Dorsolateral prefrontal cortex (tissue), 122 donors: ENCODE measurements at places on chromosomes 4 and X. TPM values are rescaled to one million over a fixed set of nuclear protein-coding genes. Genes with fewer than 3 reads are reported as not detected.

The DDX3X gene
- 159 TPM for total RNA-seq

The ADH1B gene
- total RNA-seq = 4.6 TPM

GRCh38 chr4:23903859-23904438 lies 14.1 kb upstream of the PPARGC1A start:
- no peak for DNase-seq

The FAM156A gene
- total RNA-seq = 44.1 TPM

GRCh38 chr4:88761342-88761741 lies 63.7 kb upstream of the NAP1L5 start:
- DNase-seq = no peak

The ARR3 gene
- total RNA-seq = not detected

The KLHL4 gene
- 17.3 TPM for total RNA-seq

The PROM1 gene
- 5.6 TPM for total RNA-seq

DNA sequence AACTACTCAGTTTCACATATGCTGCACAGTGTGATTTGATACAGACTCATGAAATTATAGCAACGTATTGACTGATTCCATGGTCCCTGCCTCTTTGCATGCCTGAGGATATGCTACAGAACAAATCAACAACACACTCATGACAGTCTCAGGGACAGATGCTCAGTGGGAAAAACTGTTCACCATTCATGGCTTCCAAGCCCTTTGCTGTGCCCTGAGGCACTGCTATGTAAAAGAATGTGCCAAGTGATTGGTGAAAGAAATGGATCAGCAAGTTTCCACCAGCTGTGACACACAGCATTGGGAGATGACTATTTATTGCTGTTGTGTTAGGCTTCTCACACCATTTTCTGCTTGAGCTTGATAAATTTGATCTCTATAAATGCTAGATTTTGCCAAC lies 825.6 kb upstream of the INTU start:
- DNase-seq = no peak

GRCh38 chr4:178349601-178350000 lies 907.4 kb upstream of the AGA start:
- no peak for DNase-seq

The CXCL13 gene
- total RNA-seq = 0.60 TPM

The FREM3 gene
- total RNA-seq = 4.2 TPM

DNA sequence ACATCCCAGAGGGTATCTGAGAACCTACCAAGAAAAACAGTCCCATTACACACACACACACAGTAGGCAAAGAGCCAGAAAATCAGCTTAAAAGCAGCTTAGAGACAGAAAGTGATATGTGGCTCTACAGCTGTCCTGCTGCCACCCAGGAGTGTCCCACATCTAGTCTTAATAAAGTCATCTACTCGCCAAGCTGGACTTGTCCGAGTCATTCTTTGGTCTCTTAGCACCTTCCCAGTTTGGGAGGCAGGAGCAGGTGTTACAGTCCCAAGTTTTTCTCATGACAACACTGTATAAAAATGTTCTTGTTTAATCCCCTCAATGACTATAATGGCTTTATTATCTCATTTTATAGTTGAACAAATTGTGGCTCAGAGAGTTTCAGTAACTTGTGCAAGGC lies 252.5 kb upstream of the CASK start:
- no peak for DNase-seq

The GDI1 gene
- total RNA-seq = 476 TPM

DNA sequence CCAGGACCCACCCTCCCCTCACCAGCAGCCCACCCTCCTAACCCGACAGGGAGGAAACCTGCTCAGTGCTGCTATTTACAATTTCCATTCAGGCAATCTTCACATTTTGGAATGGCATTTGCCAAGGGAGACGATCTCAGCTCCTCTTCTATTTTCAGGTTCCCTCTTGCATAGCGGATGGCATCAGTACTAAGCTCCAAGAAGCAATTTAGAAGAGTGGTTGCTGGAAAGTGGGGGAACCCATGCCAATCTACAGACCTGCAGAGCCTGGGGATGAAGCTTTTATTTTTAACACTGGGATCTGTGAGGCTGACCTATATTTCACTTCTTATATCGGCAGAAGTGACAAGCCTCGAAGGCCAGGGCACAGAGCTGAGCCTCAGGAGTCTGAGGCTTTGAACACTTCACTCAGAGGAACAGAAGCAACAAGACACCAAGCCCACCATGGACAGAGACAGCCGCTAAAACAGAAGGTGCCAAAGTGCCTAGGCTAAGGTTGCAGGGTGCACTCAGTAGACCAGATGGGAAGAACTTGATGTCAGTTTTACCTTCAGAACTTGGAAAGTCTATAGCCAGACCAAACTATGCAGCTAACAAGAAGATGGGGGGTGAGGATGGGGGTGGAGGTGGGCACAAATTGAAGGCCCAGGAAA lies 44.0 kb downstream of the SCD5 start:
- DNase-seq = no peak

- no peak for DNase-seq
Measured at GRCh38 chrX:130772105-130772775, 130.8 kb downstream of the ENOX2 start.

The BST1 gene
- 1.6 TPM for total RNA-seq

The RNF128 gene
- total RNA-seq = 3.9 TPM

- DNase-seq = peak; percentile 9
Measured at GRCh38 chrX:124940531-124940930, 379.1 kb upstream of the TEX13C start.

The ESX1 gene
- total RNA-seq = not detected

- DNase-seq = no peak
Measured at GRCh38 chr4:160894809-160895208, 1269.0 kb downstream of the FSTL5 start.

DNA sequence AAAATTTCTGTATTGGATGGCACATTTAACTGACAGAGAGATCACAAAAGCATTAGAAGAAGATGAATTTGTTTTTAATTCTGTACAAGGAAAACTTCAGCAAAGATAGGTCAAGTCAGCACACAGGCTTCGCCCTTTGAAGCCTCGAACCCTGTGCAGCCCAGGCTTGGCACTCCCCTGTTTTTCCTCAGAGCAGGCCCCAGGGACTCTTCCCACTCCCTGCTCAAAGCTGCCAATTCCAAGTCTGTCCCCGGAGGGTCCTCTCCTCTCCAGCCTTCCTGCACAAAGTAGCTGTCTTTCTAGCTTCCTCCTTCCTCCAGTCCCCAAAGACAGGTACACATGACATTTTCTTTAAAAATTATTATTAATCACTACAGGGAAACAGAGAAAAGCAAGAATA lies 466.3 kb downstream of the PPARGC1A start:
- no peak for DNase-seq

DNA sequence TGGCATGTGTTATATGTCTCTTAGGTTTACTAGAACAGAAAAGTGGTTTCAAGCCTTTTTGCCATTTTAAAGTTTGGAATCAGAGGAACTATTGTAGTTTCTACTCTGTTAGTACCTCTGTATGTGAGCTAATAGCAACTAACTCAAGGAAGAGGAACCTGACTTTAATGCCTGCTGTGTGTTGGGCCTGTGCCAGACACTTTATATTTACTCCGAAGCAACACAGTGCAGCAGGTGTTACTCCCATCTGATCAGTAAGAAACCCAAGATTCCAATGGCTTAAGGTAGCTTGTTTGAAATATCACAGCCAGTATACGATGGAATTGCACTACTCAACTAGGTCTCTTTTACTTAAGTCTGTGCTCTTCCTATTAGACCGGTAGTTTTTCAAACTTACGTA lies 79.2 kb downstream of the USP9X start:
- DNase-seq = no peak

The KIAA1210 gene
- total RNA-seq = 0.47 TPM

The PITX2 gene
- not detected for total RNA-seq

The STPG2 gene
- total RNA-seq = 2.6 TPM

DNA sequence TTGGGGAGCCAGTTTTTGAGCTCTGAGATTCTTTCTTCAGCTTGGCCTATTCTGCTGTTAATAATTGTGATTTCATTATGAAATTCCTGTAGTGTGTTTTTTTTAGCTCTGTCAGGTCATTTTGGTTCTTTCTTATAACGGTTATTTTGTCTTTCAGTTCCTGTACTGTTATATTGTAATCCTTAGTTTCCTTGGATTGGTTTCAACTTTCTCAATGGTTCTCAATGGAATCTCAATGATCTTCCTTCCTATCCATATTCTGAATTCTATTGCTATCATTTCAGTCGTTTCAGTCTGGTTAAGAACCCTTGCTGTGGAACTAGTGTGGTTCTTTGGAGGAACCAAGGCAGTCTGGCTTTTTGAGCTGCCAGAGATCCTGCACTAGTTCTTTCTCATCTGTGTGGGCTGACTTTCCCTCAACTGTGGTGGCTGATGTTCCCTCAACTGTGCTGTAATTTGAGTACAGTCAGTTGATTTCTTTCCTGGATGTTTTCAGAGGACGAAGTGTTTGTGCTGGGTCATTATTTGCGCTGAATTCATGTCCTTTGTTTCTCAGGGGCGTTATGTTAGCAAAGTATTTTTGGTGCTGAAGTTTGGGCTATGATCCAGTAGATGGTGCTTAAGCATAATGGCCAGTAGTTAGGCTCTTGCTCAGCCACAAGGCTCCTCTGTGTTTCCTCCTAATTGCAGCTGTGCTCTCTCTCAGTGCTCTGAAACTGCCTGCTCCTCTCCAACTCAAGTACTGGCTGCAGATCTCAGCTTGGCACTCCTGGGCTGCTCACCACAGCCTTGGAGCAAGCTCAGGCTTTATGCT lies 27.5 kb downstream of the ENPEP start:
- DNase-seq = no peak

DNA sequence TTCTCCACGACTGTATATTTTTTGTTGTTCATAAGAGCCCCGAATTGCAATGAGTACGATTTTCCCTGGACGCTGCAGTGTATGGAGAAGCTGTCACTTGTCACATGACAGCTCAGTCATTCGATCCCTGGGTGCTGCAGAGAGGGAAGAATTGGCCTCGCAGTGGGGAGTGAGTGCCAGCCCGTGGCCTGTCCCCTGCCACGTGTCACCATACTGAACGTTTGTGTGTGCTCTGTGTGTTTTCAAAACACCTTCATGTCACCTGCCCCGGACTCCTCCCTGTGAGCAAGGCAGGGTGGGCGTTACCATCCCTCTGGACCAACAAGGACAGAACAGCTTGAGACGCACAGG lies 77.9 kb downstream of the TBL1X start:
- DNase-seq = no peak

The GDPD2 gene
- 4.4 TPM for total RNA-seq

- DNase-seq = no peak
Measured at GRCh38 chrX:69541956-69542355, 37.8 kb downstream of the NALF2 start.

DNA sequence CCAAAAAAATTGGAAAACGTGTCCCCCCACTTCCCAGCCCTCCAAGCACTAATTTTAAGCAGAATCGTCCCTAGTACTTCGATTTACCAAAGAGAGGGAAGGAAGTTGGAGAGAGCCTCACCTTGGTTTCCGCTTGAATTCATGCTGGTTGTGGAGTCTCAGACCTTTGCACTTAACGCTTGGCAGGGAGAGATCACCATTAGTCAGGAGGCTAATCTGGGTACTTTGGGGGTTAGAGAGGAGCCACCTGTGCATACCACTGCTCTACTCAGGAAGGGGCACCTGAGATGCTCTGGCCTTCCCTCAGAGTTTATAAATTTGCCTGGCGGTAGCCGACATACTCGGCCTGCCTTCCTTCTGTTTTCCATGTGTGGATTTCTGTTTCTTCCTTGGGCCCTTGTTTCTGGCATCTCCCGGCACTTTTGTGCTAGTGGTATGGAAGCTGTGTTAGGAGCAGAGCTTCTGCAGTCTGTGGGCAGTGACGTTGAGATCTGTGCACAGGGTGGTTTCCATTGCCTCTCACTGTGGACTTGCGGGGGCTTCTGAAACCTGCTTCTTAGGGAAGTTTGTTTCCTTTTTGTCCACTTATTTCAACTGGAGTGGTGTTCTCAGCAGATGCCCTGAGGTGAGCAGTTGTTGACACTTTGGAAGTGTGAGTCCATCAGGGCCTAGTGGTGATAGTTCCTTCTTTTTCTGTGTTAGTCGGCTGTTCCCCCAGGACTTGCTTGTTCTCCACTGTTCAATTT lies 104.2 kb downstream of the TMEM131L start:
- no peak for DNase-seq

- DNase-seq = no peak
Measured at GRCh38 chrX:17499512-17499911, 124.5 kb downstream of the NHS start.

The MYOZ2 gene
- total RNA-seq = 0.63 TPM
